NCI-H1092 treated with DMSO at 0.1 percent for 48 hours (cell line): ENCODE measurements at places on chromosomes 4 and X.

- peak; percentile 34 for DNase-seq
Observed at GRCh38 chrX:11100281-11101035, 10.7 kb upstream of the HCCS start.

DNA sequence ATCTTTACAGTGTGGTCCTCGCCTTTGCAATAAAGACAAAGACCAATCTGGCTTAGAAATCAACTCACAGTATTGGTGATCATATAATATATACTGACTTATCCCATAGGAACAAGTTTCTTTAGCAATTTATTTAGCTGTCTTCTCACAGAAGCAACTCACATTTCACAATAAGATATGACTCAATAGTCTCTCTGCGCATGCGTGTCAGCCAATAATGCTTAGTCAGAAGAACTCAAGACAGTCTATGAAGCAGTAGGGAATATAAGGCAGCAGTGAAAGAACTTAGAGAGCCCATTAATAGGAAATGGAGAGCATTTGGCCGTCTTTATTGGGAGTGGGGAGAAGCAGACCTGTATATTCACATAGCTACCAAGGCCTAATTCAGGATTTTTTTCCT lies 216.7 kb downstream of the IL13RA2 start:
- no peak for DNase-seq

- no peak for DNase-seq
Observed at GRCh38 chrX:70755850-70756249, 152.7 kb downstream of the TEX11 start.

DNA sequence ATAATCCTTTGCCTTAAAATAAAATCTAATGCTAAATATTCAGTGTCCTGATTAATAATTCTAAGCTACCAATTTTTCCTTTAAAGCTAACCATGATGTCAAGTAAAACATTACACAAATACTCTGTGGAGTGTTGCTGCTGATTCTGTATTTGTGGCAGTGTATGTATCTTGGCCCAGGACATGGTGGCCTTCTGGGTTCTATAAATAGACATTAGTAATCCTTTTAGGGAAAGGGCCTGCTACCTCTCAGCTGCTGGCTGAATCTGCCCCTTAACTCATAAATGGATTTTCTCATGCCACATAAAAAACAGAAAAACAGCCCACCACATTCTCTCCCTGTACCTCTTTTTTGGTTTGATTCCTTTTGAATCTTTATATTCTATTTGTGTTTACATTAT lies 1.2 kb upstream of the XK start:
- no peak for DNase-seq

- peak; percentile 59 for DNase-seq
Observed at GRCh38 chr4:76087007-76087769, 12.7 kb downstream of the ART3 start.

GRCh38 chr4:623914-624566 lies 1.3 kb upstream of the PDE6B start:
- DNase-seq, result no peak

DNA sequence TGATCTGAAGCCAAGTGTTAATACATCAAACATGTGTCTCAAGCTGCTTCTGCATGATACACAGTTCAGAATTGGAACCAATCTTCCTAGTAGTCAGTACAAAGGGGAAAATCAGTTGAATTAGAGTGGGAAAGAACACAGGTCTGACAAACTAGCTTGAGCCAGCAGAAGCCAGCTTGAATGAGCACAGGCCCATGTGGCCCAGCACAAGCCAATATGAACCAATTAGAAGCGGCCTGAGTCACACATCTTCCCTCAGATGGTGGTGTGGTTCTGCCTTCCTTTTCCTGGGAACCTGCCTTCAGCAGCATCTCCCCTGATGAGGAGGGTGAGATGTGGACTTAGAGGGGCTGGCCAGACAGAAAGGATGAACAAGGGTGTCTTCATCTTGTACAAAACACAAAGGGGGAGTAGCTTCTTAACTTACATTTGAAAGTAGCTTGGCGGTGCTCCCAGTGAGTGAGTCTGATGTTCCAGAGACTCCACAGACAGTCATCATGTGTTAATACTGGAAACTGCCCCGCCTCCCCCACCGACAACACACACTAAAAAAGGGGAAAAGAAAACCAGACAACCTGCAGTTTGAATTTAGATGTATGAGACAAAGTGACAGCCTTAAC lies 72.0 kb downstream of the FRMPD4 start:
- no peak for DNase-seq

- no peak for DNase-seq
Observed at GRCh38 chr4:47899639-47900038, 14.7 kb downstream of the NFXL1 start.

DNA sequence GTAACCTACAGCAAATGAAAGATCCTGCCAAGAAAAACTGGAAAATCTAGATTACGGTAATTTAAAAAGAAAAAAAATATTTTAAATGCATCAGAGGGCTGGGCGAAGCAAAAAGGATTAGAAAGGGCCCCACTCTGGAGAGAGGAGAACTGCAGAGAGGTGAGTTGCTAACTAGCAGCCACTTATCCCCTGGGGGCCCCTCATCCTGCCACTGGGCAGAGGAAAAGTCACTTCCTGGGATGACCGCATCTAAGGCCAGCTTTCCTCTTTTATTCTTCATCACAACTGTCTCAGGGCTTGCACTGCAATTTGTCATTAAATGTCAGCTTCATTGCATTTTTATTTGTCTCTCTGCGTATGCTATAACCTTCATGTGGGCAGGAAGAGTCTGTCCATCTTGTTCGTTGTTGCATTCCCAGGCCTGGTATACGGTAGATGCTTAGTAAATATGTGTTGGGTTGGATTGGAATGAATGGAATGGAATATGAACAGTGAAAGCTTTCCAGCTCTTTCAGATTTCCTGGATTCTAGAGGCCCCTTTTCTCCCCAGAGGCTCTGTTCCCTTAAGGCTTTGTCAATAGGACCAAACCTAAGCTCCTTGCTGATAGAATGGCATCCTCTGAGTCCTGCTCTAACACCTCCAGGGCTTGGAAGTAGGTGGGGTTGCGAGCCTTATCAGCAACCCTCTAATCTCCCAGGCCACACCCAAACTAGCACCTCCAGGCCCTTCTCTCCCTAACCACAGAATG lies 58.9 kb downstream of the TLR10 start:
- no peak for DNase-seq
